ENCODE measurements at places on chromosomes 5 and 9.

DNA sequence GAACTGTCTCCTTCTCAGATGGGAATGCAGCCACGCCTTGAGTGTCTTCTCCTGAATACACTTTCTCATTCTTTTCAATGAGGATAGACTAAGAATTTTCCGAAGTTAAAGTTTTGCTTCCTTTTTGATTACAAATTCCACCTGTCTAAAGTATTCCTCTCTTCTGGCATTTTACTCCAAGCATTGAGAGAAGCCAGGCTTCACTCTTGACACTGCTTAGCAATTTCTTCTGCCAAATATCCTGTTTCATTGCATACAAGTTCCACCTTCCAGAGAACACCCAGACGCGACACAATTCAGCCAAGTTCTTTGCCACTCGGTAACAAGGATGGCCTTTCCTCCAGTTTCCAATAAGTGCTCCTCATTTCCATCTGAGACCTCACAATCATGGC is 35.6 kb upstream of the COL5A1 start:
- no peak for DNase-seq

DNA sequence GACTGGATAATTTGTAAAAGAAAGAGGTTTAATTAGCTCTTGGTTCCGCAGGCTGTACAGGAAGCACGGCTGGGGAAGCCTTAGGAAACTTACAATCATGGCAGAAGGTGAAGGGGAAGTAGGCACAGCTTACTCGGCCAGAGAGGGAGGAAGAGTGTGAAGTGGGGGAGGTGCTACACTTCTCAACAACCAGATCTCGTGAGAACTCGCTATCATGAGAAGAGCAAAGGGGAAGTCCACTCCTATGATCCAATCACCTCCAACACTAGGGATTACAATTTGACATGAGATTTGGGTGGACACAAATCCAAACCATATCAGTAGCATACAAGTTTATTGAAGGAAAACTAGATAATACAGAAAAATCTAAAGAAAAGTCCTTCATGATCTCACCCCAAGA is 39.9 kb downstream of the NEURL1B start:
- DNase-seq: no peak

GRCh38 chr9:132896906-132897305 is 18.2 kb downstream of the SPACA9 start:
- no peak for DNase-seq

DNA sequence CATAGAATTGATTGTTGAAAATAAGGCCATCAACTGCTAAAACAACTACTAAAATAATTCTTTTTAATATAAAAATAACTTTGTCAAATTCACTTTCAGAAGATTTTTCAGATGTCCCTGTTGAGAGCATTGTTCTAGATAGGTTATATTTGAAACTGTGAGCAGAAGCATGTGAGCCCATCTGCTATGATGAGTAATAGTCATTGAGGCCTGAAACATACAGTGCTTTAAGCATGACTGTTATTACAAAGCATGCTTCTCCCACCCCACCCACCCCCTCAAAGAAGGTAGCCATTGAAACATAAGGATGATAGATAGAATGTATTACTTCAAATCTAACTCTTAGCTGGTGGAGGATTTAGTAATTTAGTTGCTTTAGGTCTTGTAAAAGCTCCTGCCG is 86.0 kb downstream of the UHRF2 start:
- DNase-seq: no peak

DNA sequence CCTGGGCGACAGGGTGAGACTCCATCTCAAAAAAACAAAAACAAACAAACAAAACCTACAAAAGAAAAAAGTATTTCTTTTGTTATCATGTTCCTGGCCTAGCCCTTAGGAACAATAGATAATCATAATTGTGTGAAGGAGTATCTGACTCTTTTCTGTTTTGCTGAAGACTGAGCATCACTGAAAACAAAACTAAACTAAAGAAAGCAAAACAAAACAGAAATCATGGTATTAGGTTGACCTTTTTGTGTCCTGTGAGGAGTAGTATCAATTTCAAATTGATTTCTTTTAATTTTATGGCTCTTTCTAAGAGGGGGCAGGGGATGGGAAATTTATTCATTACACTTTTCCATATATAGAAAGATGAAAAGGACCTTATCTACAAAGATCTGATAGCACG is 246.0 kb downstream of the YTHDC2 start:
- no peak for DNase-seq

DNA sequence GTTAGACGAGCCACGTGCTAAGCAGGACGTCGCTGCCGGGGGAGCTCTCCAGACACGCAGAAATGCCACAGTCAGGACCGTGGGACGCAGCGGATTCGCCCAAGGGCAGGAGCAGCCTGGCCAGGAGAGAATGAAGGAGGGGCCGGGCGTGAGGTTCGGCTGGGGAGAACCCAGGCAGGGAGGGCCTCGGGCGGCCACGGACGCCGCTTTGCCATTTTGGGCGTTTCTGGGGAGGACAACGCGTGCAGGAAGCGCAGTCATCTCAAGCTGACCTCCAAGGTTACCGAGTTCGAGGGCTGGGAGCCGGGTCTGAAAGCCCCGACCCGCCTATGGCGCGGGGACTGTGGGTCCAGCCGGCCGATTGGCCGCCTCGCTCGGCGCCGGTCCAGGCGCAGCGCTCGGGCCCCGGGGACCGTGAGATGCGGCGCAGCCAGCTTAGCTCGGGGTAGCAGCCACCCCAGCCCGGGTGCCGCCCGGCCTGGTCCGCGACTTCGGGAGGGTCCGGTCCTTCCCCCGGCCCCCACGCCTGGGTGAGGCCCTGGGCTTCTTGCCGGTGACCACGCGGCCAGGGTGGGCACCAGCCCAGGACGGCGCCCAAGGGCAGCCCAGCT is 760 bp upstream of the MAN1B1 start:
- peak; percentile 24 for DNase-seq

GRCh38 chr9:98287384-98287783 is 31.9 kb upstream of the TBC1D2 start:
- DNase-seq: no peak

- no peak for DNase-seq
These were observed 879.8 kb upstream of the DMAC1 start for GRCh38 chr9:8679371-8679822.

- DNase-seq: no peak
These were observed 87.6 kb downstream of the DAPK1 start for GRCh38 chr9:87585123-87585855.

DNA sequence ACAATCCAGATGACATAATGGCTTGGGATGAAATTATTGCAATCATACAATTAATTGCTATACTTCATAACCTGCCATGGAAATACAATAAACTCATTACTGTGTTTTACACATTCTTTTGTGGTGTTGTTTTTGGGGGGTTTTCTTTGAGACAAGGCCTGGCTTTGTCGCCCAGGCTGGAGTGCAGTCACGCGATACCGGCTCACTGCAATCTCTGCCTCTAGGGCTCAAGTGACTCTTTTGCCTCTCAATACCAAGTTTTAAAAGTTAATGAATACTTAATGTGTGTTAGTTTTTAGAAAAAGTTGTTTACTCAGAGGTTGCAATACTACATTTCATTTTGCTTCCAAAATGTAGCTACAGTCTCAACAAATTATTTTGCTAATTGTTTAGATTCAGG is 598.4 kb downstream of the CHSY3 start:
- DNase-seq: no peak

DNA sequence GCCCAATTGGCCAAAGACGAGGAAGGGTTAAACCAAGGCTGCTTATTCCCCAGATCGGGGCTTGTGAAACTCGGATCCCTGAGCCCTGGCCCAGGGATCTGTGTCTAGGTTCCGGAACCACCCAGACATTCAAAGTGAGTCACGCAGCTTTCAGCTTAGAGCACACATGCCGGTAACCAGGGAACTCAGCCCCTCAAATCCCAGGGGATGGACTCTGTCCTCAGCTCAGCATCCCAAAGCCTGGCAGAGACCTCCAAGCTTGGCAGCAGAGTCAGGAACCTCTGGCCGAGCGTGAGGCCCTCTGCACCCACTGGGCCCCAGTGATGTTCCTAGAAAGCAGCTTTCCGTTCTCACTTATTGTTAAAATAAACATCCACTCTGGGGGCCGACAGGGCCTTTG is 5.1 kb downstream of the PNPLA7 start:
- no peak for DNase-seq

DNA sequence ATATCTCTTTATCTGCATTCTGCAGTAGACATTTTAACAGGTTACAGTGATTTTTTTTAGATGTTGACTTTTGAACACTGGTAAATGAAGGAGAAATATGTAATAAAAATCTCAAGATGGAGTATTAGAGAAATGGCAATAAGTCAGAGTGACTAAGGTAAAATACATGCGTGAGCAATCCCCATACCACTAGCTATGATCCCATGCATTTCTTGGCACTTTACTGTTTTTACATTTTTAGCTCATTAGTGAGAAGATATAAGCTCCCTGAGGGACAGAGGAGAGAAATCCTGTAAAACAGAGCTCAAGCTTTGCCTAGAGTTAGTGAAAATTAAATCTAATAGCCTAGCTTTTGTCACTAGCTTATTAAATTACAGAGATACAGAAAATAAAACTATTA is 181.9 kb upstream of the TRPM3 start:
- DNase-seq: no peak

DNA sequence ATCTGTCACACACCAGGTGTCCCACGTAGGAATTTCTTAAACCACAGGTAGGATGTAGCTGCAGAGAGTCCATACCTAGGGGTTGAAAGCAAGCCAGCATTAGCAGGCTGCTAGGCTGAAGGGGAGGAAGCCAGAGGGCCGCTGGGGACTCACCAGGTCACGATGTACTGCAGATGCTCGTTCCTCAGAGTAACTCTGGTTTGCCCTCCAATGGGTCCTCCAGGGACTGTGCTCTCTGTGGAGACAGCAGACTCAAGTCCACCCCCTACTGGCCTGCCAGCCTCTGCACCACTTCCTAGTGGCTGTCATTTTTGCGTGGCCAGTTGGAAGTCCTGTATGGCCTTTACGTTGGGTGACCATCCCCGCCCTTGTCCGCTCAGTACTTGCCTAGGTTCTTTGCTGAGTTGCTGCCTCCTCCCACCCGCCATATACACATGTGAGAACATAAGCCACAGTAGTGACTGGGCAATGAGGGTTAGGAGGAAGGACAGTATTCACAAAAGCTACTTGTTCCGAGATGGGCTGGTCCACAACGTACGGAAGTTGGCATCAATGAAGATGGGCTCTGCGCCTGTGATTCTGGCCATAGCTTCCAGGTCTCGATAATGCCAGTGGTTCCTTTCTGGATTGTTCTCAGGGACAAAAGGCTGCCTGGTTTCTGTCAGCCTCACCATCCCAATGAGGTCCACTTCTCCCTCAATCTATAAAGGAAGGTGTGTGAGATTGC is 4.1 kb downstream of the RPL7A start:
- no peak for DNase-seq

DNA sequence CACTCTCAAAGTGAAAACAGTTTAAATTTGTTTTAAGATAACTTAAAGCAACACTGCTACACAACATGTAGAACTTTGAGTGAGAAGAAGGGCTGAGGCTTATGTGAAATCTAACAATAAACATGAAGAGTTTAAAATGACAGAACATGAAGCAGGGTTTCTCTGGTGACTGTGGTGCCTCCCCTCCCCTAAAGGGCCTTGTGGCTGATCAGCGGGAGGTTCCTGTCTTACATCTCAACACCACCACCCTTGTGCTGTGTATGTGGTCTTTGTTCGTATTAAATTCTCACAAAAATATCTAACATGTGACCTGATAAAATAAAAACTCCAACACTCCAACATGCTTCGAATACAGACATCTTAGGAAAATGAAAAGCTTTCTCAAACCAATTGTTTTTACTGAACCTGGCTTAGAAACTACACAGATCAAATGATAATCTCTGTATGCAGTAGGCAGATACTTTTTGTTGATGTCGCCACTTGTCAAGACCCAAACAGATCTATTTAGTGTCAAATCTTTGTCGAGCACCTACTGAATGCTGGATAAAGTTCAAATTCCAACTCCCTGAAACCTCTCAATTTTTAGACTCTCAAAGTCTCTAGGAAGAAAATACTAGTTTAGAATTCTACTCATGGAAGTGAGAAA is 9.9 kb upstream of the IQGAP2 start:
- DNase-seq: peak; percentile 12

GRCh38 chr5:132378580-132378979 is 9.1 kb downstream of the SLC22A5 start:
- DNase-seq: no peak

- DNase-seq: no peak
These were observed 827.2 kb downstream of the MAT2B start for GRCh38 chr5:164332349-164333196.

GRCh38 chr5:140128376-140128775 is 2.6 kb downstream of the IGIP start:
- no peak for DNase-seq

- peak; percentile 6 for DNase-seq
These were observed 591.5 kb downstream of the RAB3C start for GRCh38 chr5:59174248-59174844.

- no peak for DNase-seq
These were observed 349.7 kb upstream of the RFX3 start for GRCh38 chr9:3875361-3876132.

GRCh38 chr5:102715082-102715807 is 39.9 kb upstream of the PAM start:
- no peak for DNase-seq

GRCh38 chr5:173923218-173924095 is 35.3 kb downstream of the CPEB4 start:
- no peak for DNase-seq

DNA sequence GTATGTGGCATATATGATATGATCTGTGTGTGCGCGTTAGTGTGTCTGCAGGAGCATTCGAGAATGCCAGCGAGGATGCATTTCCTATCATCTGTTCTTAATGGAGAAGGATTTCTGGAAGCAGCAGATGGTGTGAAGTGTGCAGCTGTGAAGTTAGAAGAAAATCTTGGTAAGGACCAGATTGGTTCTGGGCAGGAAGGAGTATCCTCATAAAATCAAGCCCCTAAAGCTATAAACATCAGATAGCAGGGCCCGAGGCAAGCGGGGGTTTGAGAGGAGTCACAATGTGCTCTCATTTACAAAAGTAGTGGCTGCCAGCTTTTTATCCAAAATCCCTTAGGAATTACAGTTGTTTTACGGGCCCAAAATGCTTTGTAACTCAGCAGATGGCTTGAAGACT is 40.0 kb downstream of the DAPK1 start:
- DNase-seq: no peak

Data from activated CD4-positive, alpha-beta T cell treated with anti-CD3 and anti-CD28 coated beads, Interleukin-2, amount 50 U/mL, for 1 hour (primary cell).